ENCODE measurements at places on chromosomes 12 and 14. TPM values are rescaled to one million over a fixed set of nuclear protein-coding genes. Genes with fewer than 3 reads are reported as not detected.

Gene IQSEC3
- 1.7 TPM for total RNA-seq

Gene MYH6
- total RNA-seq = not detected

Gene KIF26A
- 0.26 TPM for total RNA-seq

Gene CRIP1
- 587 TPM for total RNA-seq

Gene ACSM4
- total RNA-seq = not detected

Gene DPPA3
- not detected for total RNA-seq

Gene KRT77
- total RNA-seq = not detected

Gene PTPN6
- total RNA-seq = 354 TPM

Gene HOXC6
- not detected for total RNA-seq

Gene CBLN3
- total RNA-seq = 1.3 TPM

Gene SERPINA5
- not detected for total RNA-seq

Gene A2ML1
- not detected for total RNA-seq

Gene XPOT
- 102 TPM for total RNA-seq

Gene NPAS3
- total RNA-seq = not detected

Gene KLRB1
- 6.3 TPM for total RNA-seq

Gene REM2
- 0.21 TPM for total RNA-seq

Gene KRT81
- 0.42 TPM for total RNA-seq

Gene CLECL1
- 1.3 TPM for total RNA-seq

Gene SLC17A8
- total RNA-seq = not detected

Gene TOX4
- 71.1 TPM for total RNA-seq

Gene TBX5
- total RNA-seq = not detected

Gene NANOG
- total RNA-seq = not detected
